ENCODE measurements at places on chromosomes 7 and 10.

- no peak for DNase-seq
Measured at GRCh38 chr7:89998554-89998953, 155.7 kb upstream of the STEAP1 start.

DNA sequence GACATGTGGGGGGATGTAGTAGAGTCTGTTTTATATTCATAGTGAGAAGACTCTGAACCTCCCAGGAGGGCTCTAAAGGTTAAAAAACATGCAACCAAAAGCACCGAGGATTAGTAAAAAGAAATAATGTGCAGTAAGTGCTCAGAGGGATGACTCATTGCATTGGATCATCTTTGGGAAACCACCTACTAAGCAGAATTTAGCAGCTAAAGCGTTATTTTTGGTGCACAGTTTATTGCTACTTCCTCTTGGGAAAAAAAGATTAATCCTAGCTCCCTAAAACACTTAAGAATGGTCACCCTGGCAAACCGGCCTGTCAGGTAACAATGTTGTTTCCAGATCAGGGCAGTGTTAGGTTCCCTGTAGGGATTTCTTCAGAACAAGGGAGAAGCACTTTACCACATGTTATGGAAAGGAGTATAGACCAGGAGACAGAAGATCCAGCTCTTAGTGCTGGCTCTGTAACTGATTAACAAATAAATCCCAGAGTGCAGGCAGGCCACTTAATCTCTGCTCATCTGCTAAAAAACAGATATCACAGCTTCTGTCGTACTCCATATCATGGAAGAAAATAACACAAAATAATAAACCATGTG is 44.8 kb upstream of the FAM133B start:
- peak; percentile 95 for DNase-seq

- DNase-seq, result no peak
Measured at GRCh38 chr7:5780801-5781496, 514 bp downstream of the RNF216 start.

GRCh38 chr7:18740579-18740988 is 245.0 kb downstream of the HDAC9 start:
- DNase-seq, result no peak

GRCh38 chr7:155814316-155815276 is 2.3 kb upstream of the SHH start:
- DNase-seq, result no peak

All from RCC 7860 (cell line).